ENCODE measurements at places on chromosomes 7 and 10.

DNA sequence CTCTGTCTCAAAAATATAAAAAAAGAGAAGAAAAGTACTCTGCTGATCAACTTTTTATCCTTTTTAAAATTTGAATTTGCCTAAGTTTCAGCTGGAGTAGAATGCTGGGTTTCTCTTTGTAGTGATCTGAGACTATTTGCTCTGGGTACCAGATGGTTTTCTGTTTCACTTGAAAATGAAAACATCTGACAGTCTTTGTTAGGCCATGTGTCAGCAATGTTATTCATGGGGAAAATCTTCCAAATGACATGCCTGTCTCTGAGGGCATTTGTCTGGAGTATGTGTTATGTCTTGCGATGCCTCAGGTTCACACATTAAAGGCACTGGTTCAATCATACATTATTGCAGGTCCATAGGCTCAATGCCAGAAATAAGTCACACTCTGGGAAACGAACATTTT is 175.3 kb upstream of the TMEM229A start:
- DNase-seq = no peak

DNA sequence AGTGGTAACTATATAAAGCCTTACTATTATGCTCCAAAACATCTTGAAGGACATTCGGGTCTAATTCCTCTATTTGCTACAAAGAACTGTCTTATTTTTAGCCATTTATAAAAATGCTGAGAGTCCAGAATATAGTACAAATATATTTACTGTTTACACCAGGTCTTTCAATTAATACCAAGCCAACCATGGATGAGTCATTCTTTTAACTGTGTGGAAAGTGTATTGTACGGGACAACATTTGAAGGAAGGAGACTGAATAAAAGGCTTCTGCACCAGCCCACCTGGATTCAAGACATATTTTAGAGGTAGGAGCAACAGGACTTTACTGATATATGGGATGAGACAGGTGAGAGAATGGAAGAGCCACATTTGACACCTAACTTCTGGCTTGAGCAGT is 35.4 kb downstream of the MASTL start:
- no peak for DNase-seq

DNA sequence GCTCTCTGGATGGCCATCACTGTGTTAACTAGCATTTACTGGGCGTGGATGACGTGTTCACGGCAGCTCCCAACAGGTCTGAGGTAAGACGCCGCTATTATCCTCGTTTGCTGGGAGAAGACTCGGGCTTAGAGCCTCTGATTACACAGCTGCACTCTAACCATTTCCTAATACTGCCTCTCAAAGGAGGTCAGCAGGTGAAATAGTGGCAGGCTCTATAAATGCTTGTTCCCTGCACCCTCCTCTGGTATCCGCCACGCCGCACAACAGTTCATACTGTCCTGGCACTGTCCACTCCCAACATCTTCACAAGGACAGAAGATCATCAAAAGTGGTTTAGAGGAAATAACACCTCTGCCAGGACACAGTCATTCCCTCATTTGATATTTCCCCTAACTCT is 28.3 kb downstream of the HIPK2 start:
- DNase-seq = no peak

DNA sequence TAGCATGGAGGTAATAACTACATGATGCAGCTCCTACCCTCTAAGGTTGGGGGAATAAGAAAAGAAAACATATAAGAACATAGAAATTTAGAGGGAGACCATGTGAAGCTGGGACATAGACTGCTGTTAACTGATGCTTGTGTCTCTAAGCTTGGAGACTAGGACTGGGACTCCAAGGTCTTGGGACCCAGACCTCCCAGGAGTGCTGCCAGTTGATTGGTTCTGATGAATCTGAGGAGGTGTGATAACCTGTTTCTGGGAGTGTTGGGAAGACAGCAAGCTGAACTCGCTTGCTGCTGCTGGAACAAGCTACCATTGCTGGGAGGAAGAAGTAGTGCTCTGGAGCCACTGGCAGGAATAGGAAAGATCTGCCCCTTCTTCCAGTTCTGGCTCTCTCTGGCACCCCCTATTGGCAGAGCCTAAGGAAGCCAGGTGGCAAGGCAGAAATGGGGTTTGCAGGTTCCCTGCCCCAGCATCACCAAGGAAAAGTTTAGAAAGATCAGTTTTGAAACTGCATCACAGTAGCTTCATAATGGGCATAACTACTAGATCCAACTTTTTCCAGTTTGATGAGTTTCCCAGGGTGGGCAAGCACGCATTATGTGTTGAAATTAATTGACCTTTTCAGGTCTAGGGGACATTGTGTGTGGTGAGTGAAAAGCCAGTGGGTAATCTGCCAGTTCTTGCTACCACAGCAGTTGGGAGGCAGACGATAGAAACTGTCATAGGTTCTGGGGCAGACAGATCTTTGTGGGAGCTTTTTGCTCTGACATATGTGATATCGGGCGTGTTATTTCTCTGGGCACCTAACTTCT is 140.7 kb downstream of the SND1 start:
- DNase-seq = peak; percentile 13

- DNase-seq = no peak
Measured at GRCh38 chr7:57210212-57210611, 78.0 kb upstream of the ZNF479 start.

GRCh38 chr7:274266-274665 is 15.7 kb upstream of the FOXL3 start:
- no peak for DNase-seq

DNA sequence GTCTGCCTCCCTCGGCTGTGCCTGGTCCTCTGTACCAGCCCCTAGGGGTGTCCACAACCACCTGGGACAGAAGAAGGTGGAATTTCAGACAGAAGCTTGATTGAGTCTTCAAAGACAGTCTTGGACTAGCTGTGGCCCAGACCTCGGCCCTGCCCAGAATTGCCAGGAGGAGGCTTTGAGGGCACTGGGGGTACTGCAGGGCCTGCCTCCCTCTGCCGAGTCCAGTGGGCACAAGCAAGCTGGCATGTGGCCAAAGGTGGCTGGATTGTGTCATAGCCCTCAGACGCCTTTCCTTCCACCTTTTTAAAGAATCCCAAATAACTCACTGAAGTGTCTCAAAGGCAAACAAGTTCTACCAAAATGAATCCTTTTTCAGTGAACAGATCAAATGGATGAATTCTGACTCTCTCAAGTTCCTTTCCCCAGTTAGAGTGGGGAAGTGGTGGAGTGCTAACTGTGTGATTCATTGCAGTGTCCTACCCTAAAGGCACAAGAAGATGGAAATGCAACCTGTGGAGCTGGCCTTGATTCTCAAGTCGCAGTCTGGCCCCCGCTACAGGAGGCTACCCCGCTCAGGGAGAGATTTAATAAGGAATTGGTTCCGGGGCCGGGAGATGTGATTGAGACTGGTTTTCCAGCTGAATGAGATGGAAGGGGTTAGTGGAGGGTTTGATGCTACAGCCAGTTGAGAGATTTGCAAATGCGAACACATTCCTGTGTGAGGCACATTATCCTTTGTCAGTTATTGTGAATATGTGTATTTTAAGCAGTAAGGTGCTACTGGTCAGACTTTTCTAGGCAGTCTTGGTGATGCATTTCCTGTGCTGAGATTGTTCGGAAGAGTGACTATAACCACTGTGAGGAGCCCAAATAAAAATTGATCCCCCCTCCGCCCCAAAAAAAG is 28.8 kb upstream of the SLC26A4 start:
- DNase-seq = no peak

- no peak for DNase-seq
Measured at GRCh38 chr10:123109466-123109865, 26.3 kb upstream of the HMX3 start.

- no peak for DNase-seq
Measured at GRCh38 chr10:5497289-5497688, 2.1 kb downstream of the CALML5 start.

- DNase-seq = peak; percentile 42
Measured at GRCh38 chr7:94882891-94883290, 24.5 kb upstream of the PPP1R9A start.

DNA sequence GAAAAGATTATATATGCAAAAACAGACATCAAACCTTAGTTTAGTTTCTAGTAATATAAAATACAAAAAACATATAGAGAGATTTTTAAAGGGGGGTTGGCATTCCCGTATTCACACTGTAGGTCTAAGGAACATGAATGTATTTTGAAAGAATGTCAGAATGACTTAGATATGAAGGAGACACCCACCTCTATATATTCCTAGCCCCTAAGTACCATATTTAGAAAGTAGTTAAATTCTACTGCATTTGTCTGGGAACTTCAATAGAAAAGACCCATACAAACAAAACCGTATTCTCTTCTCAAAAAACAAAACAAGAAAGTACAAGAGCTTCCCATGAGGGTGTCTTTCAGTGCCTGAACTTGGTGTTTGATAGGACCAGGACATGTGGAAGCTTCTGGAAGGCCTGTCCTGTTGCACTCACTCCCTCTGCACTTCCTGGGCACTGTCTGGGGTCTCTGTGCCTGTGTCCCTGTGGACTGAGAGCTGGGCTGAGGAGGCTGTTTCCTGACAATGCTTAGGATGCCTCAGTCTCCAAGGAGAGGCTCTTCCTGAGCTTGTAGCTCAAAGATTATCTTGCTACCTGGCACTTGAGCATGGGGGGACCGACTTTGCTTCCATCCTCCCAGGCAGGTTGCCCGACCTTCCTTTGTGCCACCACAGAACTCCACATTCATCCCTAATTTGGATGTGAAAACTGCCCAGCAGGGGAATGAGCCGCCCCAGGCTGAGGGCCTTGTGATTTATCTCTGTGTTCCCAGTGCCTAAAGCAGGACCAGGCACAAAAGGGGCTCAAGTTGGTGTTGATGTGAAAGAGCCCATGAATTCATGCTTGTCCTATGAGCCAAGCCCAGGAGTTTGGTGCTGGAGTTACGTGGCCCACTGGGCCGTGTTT is 44.4 kb upstream of the KLF6 start:
- DNase-seq = no peak

- no peak for DNase-seq
Measured at GRCh38 chr7:134510646-134511045, 16.7 kb upstream of the AKR1B10 start.

GRCh38 chr7:1537535-1538412 is 7.3 kb downstream of the MAFK start:
- peak; percentile 99 for DNase-seq

- no peak for DNase-seq
Measured at GRCh38 chr7:19000410-19000809, 117.0 kb downstream of the TWIST1 start.

DNA sequence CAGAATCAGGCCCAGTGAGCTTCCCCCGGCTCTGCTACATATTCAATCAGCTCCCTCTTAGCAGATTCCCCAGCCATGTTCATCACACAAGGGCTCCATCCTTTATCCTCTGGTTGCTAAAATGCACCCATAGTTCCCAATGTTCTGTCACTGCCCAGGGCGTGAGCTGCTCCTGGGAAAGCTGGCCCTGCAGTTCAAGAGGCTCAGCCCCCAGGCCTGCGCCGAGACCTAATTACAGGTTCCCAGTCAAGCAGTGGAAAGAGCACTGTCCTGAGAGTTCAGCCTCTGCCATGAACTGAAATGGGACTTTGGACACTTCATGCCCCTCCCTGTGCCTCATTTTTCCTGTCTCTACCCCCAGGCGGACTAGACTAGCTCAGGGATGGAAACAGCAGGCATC is 75.6 kb downstream of the GPR26 start:
- no peak for DNase-seq

- DNase-seq = no peak
Measured at GRCh38 chr10:48535416-48536155, 69.3 kb downstream of the ARHGAP22 start.

GRCh38 chr7:74480861-74481417 is 27.2 kb downstream of the GTF2IRD1 start:
- no peak for DNase-seq

DNA sequence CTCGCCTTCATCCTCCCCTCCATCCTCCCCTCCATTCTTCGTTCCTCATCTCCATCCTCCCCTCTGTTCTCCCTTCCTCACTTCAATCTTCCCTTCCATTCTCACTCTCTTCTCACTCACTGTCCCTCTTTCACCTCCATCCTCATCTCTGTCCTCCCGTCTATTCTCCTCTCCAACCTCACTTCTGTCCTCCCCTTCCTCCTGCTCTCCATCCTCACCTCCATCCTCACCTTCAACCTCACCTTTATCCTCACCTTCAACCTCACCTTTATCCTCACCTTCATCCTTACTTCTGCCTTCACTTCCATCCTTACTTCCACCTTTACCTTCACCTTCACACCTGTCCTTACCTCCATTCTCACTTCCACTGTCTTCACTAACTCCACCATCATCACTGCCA is 11.3 kb upstream of the RABGEF1 start:
- DNase-seq = no peak

Data from osteoblast (primary cell).